Activated CD4-positive, alpha-beta T cell treated with anti-CD3 and anti-CD28 coated beads for 36 hours (primary cell): ENCODE measurements at places on chromosomes 1 and 21. TPM values are rescaled to one million over a fixed set of nuclear protein-coding genes. Genes with fewer than 3 reads are reported as not detected.

GRCh38 chr1:33017175-33017574 is 19.5 kb downstream of the AK2 start:
- H3K27me3 ChIP-seq, result no peaks in the 10 kb centered on the region
- H3K4me1 ChIP-seq, result peaks cover 14% of the 10 kb centered on the region
- H3K27ac ChIP-seq, result no peak overlapping the region
- no peak for DNase-seq
- H3K36me3 ChIP-seq, result peaks cover 72% of the 10 kb centered on the region

- H3K27ac ChIP-seq, result peak overlapping the region; percentile 71
- DNase-seq, result peak; percentile 45
- H3K36me3 ChIP-seq, result peaks cover 61% of the 10 kb centered on the region
- H3K4me1 ChIP-seq, result peaks cover 25% of the 10 kb centered on the region
- no peaks in the 10 kb centered on the region for H3K27me3 ChIP-seq
Observed at GRCh38 chr1:8858112-8858668, 20.3 kb downstream of the ENO1 start.

- no peaks in the 10 kb centered on the region for H3K36me3 ChIP-seq
- no peak overlapping the region for H3K27ac ChIP-seq
- H3K27me3 ChIP-seq, result peaks cover 7% of the 10 kb centered on the region
- no peak for DNase-seq
- H3K4me3 ChIP-seq, result no peak overlapping the region
Observed at GRCh38 chr1:67956116-67956515, 94.3 kb downstream of the DIRAS3 start.

DNA sequence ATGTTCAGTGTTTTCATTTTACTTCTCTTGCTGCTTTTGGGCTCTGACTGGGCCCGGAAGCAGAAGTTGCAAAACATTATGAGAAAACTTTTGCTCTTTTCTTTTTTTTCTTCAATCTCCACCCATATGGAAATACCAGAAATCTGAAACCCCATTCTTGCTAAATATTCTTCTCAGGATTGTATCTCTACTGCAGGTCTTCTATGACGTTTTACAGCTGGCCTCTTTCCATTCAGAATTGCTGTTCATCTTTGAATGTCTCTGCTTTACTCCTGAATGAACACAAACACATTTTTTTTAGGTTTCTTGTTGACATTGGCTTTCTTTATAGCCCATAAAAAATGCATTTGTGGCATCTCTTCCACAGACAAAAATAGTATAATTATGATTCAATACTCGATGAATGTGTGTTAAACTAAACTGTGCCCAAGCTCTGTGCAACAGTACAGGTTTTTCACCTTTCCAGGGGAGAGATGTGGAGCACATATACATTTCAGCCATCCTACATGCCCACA is 18.8 kb downstream of the PTPRC start:
- peaks cover 55% of the 10 kb centered on the region for H3K36me3 ChIP-seq
- H3K27me3 ChIP-seq, result no peaks in the 10 kb centered on the region
- peak overlapping the region; percentile 76 for H3K4me3 ChIP-seq
- H3K4me1 ChIP-seq, result peaks cover 64% of the 10 kb centered on the region

Gene KRTAP11-1
- not detected for total RNA-seq

- no peaks in the 10 kb centered on the region for H3K36me3 ChIP-seq
- peaks cover 4% of the 10 kb centered on the region for H3K4me1 ChIP-seq
- H3K27me3 ChIP-seq, result peaks cover 5% of the 10 kb centered on the region
- H3K27ac ChIP-seq, result no peak overlapping the region
- DNase-seq, result no peak
Observed at GRCh38 chr1:244820131-244820530, 15.3 kb upstream of the COX20 start.

DNA sequence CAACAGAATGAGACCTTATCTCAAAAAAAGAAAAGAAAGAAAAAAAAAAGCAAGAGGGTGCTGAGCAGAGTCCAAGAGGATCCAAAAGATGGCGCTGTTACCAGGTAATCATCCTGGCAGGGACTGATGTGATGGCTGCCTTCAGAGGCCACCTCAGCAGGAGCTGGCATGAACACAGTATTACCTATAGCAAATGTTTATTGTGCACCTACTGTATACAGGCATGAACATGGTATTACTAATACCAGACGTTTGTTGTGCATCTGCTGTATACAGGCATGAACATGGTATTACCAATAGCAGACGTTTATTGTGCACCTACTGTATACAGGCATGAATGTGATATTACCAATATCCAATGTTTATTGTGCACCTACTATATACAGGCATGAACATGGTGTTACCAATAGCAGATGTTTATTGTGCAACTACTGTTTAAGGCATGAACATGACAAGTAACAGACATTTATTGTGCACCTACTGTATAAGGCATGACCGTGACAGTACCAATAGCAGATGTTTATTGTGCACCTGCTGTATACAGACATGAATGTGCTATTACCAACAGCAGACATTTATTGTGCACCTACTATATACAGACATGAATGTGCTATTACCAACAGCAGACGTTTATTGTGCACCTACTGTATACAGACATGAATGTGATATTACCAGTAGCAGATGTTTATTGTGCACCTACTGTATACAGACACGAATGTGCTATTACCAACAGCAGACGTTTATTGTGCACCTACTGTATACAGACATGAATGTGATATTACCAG is 115.1 kb upstream of the TMEM51 start:
- peak; percentile 52 for DNase-seq
- no peaks in the 10 kb centered on the region for H3K27me3 ChIP-seq
- no peak overlapping the region for H3K27ac ChIP-seq
- H3K36me3 ChIP-seq, result no peaks in the 10 kb centered on the region
- H3K4me3 ChIP-seq, result no peak overlapping the region

GRCh38 chr1:214579183-214579582 is 23.8 kb upstream of the CENPF start:
- H3K27me3 ChIP-seq, result peaks cover 8% of the 10 kb centered on the region
- H3K4me1 ChIP-seq, result peaks cover 3% of the 10 kb centered on the region
- H3K27ac ChIP-seq, result no peak overlapping the region
- H3K36me3 ChIP-seq, result peaks cover 9% of the 10 kb centered on the region

GRCh38 chr21:43190951-43191350 is 22.1 kb downstream of the CRYAA start:
- no peak overlapping the region for H3K4me3 ChIP-seq
- no peak overlapping the region for H3K27ac ChIP-seq
- H3K4me1 ChIP-seq, result peaks cover 6% of the 10 kb centered on the region
- no peaks in the 10 kb centered on the region for H3K27me3 ChIP-seq
- no peaks in the 10 kb centered on the region for H3K36me3 ChIP-seq

Gene SYT11
- 14.8 TPM for total RNA-seq

Gene KRTAP20-1
- total RNA-seq, result not detected

- H3K27ac ChIP-seq, result no peak overlapping the region
- H3K4me3 ChIP-seq, result no peak overlapping the region
- H3K4me1 ChIP-seq, result peaks cover 2% of the 10 kb centered on the region
Observed at GRCh38 chr1:27804791-27805190, 25.8 kb upstream of the PPP1R8 start.

GRCh38 chr1:145884675-145885074 is 991 bp downstream of the ANKRD35 start:
- H3K36me3 ChIP-seq, result no peaks in the 10 kb centered on the region
- DNase-seq, result no peak
- peak overlapping the region; percentile 72 for H3K4me3 ChIP-seq
- no peak overlapping the region for H3K27ac ChIP-seq
- peaks cover 14% of the 10 kb centered on the region for H3K4me1 ChIP-seq

DNA sequence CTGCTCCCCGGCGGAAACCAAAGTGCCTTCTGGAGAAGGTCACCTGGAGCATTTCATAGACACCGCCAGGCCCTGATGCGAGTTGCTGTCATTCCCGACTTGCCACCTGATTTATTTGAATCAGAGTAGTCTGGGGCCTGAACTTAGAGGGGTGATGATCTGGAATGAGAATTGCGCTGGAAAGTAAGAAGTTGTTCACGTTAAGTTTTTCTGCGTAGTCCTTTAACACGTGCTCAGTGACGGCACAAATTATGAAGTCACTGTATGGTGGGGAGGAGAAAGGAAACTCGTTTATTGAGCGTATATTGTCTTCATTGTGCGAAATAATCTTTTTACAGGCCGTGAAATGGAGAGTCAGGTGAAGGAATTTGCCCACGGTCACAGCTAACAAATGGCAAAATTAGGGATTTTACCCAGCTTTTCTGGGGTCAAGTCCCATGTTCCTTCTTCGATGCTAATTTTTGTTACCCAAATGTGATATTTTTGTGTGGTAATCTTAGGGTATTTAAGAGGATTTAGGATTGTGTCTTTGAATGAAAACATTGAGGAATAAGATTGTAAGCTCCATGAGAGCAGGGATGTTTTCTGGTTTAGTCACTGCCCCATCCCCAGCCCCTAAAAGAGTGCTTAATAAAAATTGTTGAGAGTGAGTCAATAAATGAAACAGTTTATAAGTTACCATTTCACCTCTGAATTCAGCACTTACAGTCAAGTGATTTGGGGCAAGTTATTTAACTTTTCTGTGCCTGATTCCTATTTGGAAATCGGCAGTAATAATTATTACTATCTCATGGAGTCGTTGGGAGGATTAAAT is 46.4 kb upstream of the NBL1 start:
- no peak for DNase-seq
- H3K27me3 ChIP-seq, result no peaks in the 10 kb centered on the region
- H3K27ac ChIP-seq, result peak overlapping the region; percentile 99
- H3K4me1 ChIP-seq, result peaks cover 50% of the 10 kb centered on the region
- peaks cover 36% of the 10 kb centered on the region for H3K36me3 ChIP-seq

- H3K4me1 ChIP-seq, result peaks cover 22% of the 10 kb centered on the region
- DNase-seq, result no peak
- no peak overlapping the region for H3K4me3 ChIP-seq
- peaks cover 21% of the 10 kb centered on the region for H3K36me3 ChIP-seq
Observed at GRCh38 chr1:185319139-185319475, 2.1 kb upstream of the IVNS1ABP start.
